ENCODE measurements at places on chromosomes 2 and 18. TPM values are rescaled to one million over a fixed set of nuclear protein-coding genes. Genes with fewer than 3 reads are reported as not detected.

The FBXO36 gene
- polyA plus RNA-seq, result 2.6 TPM

The SLC5A6 gene
- polyA plus RNA-seq, result 19.3 TPM

The UGT1A3 gene
- polyA plus RNA-seq, result not detected

The SLC4A3 gene
- polyA plus RNA-seq, result 6.9 TPM

The C18orf32 gene
- 13.3 TPM for polyA plus RNA-seq

The ECEL1 gene
- 0.51 TPM for polyA plus RNA-seq

The TACR1 gene
- polyA plus RNA-seq, result 0.40 TPM

The COPS7B gene
- polyA plus RNA-seq, result 39.2 TPM

The ERMN gene
- polyA plus RNA-seq, result 0.05 TPM

The RPRM gene
- polyA plus RNA-seq, result 1.9 TPM

The PAPOLG gene
- 12.3 TPM for polyA plus RNA-seq

The GREB1L gene
- polyA plus RNA-seq, result 10.6 TPM

The LCT gene
- not detected for polyA plus RNA-seq

The IL36G gene
- 0.14 TPM for polyA plus RNA-seq

The TRAK2 gene
- 25.7 TPM for polyA plus RNA-seq

The SCYGR4 gene
- not detected for polyA plus RNA-seq

The MAL gene
- polyA plus RNA-seq, result 2.5 TPM
